ENCODE measurements at places on chromosomes 4 and X.

- DNase-seq, result no peak
Measured at GRCh38 chrX:20139966-20140365, 1.7 kb downstream of the EIF1AX start.

DNA sequence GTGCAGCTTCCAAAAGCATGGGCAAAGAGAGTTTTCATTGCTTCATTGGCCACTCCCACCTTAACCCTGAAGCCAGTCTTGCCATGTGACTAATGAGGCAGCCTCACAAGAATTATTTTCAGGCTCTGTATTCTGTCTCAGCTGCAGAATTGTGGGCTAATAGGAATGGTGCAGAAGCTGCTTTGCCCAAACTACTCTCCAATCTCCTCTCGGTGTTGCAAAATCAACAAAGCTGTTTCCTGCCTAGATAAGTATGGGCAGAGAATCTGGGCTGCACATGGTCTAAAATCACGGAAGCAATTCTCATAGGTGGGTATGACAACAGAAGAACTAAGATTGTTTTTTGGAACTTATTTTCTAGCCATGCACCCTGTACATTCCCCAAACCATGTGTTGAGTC, 31.4 kb downstream of the PPP1R2C start:
- no peak for DNase-seq

DNA sequence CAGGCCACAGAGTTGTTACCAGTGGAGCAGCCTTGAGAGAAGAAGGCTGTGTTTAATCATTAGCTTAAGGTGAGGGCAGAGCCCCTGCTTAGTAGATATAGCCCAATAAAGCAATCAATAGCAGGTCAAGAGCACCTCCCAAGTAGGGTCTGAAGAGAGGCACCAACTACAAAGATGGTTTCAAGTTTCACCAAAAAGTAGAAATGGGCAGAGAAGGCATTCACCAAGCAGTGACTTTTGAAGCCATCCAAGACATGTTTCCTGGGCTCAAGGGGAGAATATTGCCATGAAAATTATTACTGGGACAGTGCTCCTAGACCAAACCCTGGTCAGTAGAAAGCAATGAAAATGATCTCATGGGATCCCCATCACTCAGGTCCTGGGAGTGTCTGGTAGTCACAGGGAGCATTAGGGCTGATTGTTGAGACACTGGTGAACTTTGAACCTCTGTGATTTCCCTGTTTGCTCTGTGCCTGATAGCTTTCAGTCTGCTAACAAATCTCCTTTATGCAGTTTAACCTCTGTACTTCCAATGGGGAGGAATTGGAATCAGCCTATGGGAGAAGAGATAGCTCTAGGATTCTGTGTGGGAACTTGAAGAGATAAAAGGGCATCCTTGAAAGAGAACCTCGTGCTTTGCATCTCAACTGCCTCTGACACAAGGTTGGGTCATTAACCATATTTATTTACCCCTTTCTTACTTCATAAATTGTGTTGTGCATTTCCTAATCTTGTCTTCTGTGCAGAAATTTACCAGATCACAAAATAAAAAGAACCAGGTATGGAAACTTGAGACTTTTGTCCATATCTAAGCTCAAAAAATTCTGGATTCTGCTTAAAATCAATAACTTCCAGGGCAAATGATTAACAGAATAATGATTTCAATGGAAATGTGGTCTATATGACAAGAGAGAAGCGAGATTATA, 9.3 kb upstream of the OTC start:
- no peak for DNase-seq

- no peak for DNase-seq
Measured at GRCh38 chrX:100478714-100479306, 68.7 kb upstream of the PCDH19 start.

GRCh38 chr4:138761638-138762220, 253.9 kb upstream of the NOCT start:
- DNase-seq, result no peak

- DNase-seq, result no peak
Measured at GRCh38 chr4:185282968-185283367, 73.6 kb downstream of the SNX25 start.

DNA sequence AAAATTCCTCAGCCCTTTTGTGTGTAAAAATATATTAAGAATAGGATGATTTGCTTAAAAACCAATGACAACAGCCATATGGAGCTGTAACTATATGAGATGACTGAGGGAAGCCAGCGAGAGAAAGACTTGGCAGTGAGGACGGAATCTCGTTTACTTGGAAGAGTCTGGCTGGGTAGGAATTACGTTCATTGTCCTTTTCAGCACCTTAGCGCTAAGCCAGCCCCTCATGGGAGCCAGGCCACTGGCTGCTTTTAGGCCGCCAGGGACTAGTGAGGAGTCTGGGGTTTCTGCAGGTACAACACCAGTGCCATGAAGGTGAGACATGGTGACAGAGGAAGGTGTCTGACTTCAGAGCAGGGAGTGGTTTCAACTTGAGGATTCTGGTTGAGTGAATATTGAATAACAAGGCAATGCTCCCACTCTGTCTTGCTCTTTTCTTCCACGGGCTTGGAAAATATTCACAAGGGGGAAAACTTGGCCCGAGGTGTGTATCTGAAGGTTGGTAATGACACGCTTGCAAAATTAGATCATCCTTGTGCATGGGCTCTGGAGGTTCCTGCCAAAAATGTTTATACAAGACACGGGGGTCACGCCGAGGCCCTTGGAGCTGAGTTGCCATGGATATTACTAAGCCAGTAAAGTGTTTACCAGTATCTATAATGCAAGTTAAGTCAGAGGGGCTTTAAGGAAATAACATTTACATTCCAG, 17.4 kb downstream of the KLF3 start:
- no peak for DNase-seq

DNA sequence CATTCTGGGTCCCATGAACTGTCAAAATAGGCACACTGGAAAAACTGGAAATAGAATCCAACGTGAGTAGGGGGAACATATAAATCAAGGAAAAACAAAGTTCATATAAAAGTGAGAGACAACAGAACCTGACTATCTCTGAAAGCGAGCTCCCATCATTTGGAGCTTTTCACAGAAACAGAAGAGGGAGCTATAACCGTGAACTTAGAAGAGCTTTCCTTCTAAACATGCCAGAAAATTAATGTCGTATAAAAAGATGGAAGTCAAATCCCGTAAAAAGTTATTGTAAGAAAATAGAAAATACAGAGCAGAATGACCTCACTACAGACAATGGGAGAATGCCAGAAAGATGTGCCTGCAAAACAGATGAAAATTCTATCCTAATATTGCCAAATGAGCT, 23.9 kb upstream of the HSD17B10 start:
- no peak for DNase-seq

DNA sequence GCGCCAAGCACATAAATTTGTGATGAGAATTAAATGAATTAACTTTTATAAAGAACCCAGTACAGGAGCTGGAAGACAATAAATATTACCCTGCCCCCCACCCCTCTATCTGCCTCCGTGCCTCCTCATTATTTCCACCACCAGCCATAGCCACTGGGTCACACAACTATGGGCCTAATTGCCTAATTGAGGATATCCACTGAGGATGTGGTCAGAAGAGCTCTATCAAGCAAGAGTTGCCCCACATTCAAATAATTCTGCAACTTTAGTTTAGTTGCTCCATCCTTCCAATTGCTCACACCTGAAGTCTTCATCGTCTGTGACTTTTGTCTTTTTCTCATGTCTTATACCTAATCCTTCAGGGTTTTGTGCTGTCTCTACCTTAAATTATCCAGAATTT, 9.5 kb upstream of the CXCL8 start:
- DNase-seq, result no peak

DNA sequence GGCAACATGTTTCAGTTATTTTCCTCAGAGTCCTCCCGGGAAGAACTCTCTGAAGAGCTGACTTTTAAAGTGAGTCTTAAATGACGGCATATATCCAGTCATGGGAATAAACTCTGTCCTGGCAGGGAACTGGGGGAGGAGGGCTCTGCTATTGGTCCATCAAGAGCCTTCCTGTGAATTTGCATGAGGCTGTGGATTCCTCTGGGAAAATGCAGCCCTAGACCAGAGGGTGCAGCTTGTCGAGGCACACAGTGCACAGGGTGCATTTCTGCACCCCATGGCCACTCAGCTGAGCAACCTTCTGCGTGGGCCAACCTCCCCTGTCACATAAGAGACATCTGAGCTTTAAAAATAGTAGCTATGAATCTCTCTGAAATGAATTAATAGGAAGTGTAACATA, 360.0 kb downstream of the GALNTL6 start:
- DNase-seq, result no peak

- DNase-seq, result no peak
Measured at GRCh38 chr4:137307806-137308205, 224.5 kb downstream of the PCDH18 start.

GRCh38 chr4:7429069-7429416, 5.7 kb downstream of the PSAPL1 start:
- no peak for DNase-seq

DNA sequence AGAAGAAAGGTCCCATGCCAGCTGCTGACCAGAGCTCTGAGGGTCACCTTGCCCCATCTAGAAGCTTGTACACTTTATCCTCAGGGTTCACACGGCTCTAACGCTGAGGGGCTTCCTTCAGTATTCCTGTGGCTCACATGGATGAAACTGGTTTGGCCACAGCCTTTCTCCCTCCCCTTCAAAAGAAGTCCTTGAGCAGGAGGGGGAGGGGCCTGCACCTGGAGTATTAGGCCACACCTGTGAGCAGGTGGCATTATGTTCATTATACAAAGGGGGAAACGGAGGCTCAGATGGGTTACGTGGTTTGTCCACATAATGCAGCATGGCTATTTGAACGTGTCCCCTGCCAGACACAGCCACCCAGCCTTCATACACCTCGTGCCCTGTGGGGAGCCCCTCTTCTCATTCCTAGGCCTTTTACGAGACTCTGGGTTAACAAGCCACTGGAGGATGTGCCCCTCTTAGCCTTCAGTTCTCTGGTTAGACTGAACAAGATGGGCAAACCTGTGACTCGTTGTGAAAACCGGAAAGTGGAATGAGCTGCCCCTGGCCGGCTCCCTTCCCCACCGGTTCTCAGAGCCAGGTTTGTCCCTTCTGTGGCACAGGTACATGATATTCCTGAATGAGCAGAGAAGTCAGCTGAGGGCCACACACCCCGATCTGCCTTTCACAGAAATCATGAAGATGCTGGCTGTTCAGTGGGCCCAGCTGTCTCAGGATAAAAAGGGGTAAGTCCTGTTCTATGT, 27.2 kb upstream of the JAKMIP1 start:
- no peak for DNase-seq

DNA sequence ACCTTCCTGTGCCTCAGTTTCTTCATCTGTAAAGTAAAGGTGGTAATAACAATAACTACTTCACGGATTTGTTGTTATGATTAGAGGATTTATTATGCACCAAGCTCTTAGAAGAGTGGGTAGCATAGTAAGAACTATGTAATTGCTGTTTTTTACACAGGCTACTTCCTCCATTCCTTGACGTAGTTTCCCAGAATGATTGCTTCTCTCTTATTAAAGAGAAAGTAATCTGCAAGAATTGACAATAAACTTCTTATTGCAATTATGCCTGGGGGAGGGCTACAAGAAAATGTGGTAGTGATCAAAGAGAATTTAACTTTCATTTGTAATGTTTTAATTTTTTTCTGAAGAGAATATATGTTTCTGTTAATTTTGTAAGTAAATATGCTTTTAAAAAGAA, 238.7 kb downstream of the GASK1B start:
- no peak for DNase-seq

DNA sequence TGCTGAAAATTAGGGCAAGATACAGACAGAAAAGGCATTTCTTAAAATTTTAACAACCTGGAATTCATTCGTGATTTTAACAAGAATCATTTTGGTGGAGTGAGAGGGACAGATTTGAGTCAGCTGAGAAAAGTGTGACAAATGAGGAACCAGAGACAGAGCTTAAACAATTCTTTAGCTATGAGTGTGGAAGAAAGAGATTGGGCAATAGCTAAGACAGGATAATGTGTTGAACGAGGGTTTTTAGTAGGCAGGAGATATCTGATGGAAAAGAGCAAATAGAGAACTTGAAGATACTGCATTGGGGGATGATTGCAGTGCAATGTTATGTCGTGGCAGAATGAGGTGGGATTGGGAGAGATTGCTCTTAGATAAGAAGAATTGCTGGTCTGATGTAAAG, 164.2 kb upstream of the SPRY1 start:
- DNase-seq, result no peak

DNA sequence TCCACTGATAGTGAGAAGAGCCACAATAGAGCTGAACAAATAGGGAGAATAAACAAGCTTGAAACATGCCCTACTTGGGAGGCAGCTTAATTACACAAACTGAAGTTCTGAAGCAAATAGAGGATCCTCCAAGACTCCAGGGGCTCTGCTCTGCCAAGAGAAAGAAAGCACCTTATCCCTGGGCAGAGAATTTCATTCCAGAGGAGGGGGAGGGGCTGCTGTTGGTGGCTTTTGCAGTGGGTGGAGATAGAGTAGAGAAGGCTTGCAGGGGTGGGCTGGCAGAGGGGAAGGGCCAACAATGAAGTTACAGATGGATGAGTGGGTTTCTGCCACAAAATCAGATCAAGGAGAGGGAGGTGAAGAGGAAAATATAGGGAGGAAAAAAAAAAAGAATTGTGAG, 1.0 kb upstream of the LPAR4 start:
- DNase-seq, result no peak

- no peak for DNase-seq
Measured at GRCh38 chr4:142081025-142081424, 444.6 kb downstream of the IL15 start.
